ENCODE measurements at places on chromosomes 3 and 15. TPM values are rescaled to one million over a fixed set of nuclear protein-coding genes. Genes with fewer than 3 reads are reported as not detected.

Gene CCDC9B
- not detected for polyA plus RNA-seq

DNA sequence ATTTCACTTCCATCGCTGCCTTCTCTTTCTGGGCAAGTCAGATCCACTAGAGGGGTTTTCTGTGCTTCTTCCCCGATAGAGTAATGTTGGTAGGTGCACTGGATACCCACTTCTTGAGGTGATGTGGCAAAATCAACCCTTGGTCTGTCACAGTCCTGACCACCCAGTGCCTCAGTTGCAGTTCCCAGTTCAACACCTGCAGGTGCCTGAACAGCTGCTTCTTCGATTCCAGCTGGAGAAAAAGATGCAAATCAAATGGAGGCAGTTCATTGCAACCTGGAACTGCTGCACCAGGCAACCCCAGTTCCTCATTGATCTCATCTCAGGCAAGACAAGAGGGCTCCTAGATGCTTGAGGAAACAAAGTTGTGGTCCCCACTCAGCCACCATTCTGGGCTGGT lies 186.6 kb downstream of the UBE2E2 start:
- no peak for DNase-seq

Gene EFCC1
- not detected for polyA plus RNA-seq

Gene EIF2A
- polyA plus RNA-seq, result 92.4 TPM

Gene ACAD11
- polyA plus RNA-seq, result 10.1 TPM

GRCh38 chr15:33158366-33158765 lies 36.1 kb downstream of the FMN1 start:
- DNase-seq, result no peak

- no peak for DNase-seq
Observed at GRCh38 chr15:85495096-85495495, 114.7 kb downstream of the AKAP13 start.

Gene ALDH1L1
- polyA plus RNA-seq, result 0.40 TPM

DNA sequence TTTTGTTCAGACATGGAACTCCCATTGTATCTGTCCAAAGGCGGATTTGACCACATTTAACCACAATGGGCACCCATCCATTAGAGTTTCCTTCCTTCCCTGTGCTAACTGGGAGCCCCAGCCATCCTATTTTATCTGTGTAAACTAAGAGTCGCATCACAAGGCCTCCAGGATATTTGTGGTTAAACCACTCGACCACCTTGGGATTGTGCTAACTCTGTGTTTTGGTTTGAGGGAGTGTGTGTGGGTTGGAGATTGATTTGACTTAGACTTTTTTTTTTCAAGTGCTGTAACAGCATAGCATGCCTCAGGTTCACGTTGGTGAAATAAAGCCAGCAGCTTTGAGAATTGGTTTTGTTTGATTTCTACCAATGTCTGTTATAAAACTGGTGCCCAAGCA lies 100.4 kb upstream of the TP63 start:
- no peak for DNase-seq

- DNase-seq, result no peak
Observed at GRCh38 chr3:23928524-23928923, 11.6 kb downstream of the RPL15 start.

DNA sequence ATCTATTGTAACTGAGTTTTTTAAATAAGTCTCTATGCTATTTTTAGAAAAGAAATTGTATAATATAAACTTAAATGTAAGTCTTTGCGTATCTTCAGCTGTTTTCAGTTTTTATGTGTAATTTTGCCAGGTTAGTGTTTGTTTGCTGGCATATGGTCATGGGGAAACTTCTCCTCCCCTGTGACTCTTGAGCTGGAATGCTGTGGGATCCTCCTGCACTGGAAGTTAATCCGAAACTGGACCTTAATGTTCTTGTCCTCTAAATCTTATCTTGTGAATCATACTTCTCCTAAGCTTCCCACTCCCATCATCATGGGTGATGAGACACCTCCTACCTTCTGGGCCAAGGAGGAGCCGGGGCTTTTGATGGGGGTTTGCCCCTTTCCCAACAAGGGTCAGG lies 52.4 kb upstream of the CHST2 start:
- DNase-seq, result no peak

Gene MCCC1
- polyA plus RNA-seq, result 61.8 TPM

DNA sequence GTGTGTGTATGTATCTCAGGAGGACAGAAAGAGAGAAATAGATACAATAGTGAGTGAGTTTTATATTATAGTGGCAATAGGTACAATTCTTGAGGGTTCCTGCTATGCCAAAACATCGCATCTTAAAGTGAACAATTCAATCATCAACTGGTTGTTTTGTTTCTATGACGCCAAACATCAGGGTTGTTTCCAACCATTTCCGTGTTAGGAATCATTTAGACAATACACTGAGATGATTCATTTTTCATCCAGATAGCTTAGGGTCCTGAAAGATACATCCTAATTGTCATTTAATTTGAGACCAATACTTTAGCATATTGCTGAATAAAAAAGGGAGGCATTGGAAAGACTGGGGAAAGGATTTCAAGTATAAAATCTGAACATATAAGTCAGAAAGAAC lies 472.2 kb downstream of the MCTP2 start:
- DNase-seq, result no peak

DNA sequence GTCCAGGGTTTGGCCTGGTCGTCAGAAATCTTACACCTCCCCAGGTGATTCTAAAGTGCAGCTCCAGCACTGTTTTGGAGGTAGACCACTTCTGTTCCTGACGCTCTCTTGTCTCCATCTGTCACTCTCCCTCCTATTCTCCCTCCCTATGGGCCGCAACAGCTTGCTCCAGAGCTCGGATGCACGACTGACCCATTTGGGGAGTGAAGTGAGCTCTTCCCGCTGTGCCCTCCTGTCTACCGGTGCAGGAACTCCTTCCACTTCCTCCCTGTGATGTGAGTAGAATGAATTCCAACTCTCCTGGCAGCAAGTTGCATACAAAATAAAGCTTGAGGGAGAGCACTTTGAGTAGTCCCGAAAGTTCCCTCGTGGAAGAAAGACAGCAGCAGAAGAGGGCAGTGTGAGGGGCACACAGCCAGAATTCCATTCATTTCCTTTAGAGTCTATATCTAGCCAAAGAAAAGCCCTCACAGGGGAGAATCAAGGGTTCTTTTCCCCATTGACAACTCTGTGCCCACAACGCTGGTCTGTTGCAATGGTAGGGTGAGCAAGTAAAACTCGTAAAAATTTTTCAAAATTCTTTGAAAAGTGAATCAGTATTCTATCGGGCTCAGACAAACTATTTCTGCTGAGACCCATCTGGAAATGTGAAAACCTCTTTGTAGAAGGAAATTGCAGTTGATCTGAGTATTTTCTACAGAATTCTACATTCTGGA lies 39.9 kb upstream of the BDH1 start:
- DNase-seq, result no peak

- no peak for DNase-seq
Observed at GRCh38 chr3:27719314-27720003, 2.7 kb downstream of the EOMES start.

DNA sequence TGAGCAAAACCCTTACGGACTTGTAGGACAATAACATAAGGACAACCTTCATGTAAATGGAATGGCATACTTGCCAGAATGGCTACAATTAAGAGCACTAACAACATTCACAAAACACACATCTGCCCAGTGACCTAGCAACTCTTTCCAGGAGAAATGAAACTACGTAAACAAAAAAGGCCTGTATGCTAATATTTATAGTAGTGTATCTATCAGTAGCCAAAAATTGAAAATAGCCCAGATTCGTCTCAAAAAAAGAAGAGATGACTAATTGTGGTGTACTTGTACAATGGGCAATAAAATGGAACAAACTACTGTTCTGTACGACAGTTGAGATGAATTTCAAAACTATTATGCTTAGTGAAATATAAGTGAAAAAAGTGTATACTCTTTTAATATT lies 38.4 kb downstream of the CMC1 start:
- no peak for DNase-seq

- no peak for DNase-seq
Observed at GRCh38 chr3:80334534-80334933, 566.7 kb upstream of the ROBO1 start.

- no peak for DNase-seq
Observed at GRCh38 chr15:39396979-39397615, 183.8 kb upstream of the THBS1 start.

Gene TRAT1
- not detected for polyA plus RNA-seq

Gene TEX55
- not detected for polyA plus RNA-seq

Gene CLASP2
- polyA plus RNA-seq, result 19.7 TPM

- no peak for DNase-seq
Observed at GRCh38 chr3:188262913-188263683, 109.1 kb downstream of the LPP start.

Gene CFAP91
- 0.68 TPM for polyA plus RNA-seq

DNA sequence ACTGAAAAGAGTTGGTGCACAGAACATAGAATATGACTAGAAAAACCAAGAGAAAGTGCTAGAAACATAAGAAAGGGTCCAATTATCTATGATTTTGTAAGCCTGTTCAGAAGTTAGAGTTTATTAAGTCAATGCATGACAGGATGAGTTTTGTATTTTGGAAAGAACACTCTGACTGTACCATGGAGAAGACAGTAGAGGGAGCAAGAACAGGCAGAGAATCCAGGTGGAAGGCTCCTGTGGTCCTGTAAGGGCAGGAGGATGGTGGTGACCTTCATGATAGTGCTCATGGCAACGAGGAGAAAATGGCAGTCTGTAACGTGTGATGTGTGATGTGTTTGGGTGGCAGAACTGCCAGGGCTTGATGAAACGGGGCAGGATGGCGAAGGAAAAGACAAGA lies 249.1 kb downstream of the CTNNB1 start:
- DNase-seq, result no peak

Gene EIF4E3
- polyA plus RNA-seq, result not detected

All from GM12878 (cell line).